ENCODE measurements at places on chromosomes 7 and 10.

DNA sequence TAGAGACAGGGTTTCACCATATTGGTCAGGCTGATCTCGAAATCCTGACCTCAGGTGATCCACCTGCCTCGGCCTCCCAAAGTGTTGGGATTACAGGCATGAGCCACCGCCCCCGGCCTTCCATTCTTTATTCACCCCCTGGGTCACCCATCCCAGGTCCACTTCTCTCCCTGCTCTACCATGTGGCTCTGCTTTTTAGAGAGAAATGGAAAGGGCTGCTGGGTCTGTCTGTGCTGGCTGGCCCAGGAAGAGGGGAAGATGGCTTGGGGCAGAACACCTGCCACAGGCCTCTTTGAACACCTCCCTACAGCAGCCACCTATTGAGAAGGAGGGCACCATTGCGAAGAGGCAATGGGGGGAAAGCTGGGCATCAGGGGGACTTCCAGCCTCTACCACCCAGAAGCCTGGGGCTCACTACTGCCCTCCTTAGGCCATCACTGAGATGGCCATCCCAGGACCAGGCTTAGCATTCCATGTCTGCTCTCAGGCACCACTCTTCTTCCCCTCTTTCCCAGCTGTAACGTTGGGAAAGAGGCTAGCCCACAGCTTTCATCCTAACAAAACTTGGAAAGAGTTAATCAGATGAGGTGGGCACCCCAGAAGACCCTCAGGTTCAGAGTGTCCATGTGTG, 256.3 kb downstream of the GRID1 start:
- DNase-seq: no peak

- DNase-seq: no peak
Measured at GRCh38 chr7:17304926-17305325, 6.5 kb downstream of the AHR start.

- DNase-seq: no peak
Measured at GRCh38 chr10:89297791-89298190, 4.1 kb upstream of the IFIT2 start.

DNA sequence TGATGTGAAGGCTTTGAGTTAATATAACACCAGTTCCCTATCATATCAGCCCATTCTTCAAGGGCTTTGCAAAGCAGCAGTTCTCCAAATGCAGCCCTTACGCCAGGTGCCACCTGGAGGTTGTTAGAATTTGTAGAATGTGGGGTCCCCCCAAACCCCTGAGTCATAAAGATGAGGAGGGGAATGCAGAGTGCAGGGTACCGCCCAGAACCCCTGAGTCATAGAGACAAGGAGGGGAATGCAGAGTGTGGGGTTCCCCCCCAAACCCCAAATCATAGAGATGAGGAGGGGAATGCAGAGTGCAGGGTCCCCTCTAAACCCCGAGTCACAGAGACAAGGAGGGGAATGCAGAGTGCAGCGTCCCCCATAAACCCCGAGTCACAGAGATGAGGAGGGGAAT, 605.8 kb downstream of the PTPRN2 start:
- DNase-seq: no peak

DNA sequence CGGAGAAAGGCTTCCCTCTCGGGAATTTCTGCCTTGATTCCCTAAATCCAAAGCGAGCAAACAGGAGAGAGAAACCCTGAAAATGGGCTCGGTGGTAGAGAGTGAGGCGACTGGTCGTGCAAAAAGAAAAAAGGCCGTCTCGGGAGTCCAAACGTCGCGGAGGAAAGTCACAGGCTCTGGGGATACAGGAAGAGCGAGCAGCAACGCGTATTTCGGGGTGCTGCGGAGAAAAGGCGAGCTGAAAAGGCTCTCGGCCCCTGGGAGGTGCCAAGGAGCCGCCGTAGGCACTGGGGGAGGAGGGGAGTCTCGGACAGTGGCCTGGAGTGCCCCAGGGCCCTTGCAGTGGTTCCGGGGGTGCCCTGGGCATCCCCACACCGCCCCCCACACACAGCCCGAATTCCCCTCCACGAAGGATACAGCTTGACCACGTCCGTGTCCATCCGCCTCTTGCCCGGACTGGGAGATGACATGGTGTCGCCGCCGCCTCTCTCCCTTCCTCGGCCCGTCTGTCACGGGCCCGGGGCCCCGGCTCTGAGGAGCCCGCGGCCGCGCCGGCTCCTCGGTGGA, 591 bp downstream of the UBE2H start:
- no peak for DNase-seq

GRCh38 chr10:17665747-17666146, 21.8 kb downstream of the STAM start:
- DNase-seq: no peak

- no peak for DNase-seq
Measured at GRCh38 chr7:91465595-91466061, 201.4 kb downstream of the FZD1 start.
